ENCODE measurements at places on chromosomes 4 and X. TPM values are rescaled to one million over a fixed set of nuclear protein-coding genes. Genes with fewer than 3 reads are reported as not detected.

The SORCS2 gene
- total RNA-seq: 0.49 TPM

The EIF1AX gene
- total RNA-seq: 36.3 TPM

The CT45A2 gene
- total RNA-seq: not detected

The TEC gene
- 2.4 TPM for total RNA-seq

The RRH gene
- not detected for total RNA-seq

The SOWAHD gene
- total RNA-seq: 0.49 TPM

The FHDC1 gene
- 0.65 TPM for total RNA-seq

The TCEAL2 gene
- 0.73 TPM for total RNA-seq

The FHIP1A gene
- total RNA-seq: 0.85 TPM

The CXCL3 gene
- total RNA-seq: 5.2 TPM

The RS1 gene
- total RNA-seq: not detected

The BBS12 gene
- 6.2 TPM for total RNA-seq

The HSD17B13 gene
- total RNA-seq: not detected

The UCP1 gene
- total RNA-seq: not detected

The HNRNPD gene
- 16.5 TPM for total RNA-seq

The KCNIP4 gene
- total RNA-seq: not detected

The NUP62CL gene
- total RNA-seq: 0.16 TPM

The CSAG1 gene
- total RNA-seq: not detected

The GPR34 gene
- not detected for total RNA-seq

The FAM156B gene
- 24.5 TPM for total RNA-seq

The CLDN34 gene
- total RNA-seq: not detected

The F8A2 gene
- total RNA-seq: not detected

The MFAP3L gene
- 6.5 TPM for total RNA-seq

The MAP3K15 gene
- total RNA-seq: not detected

The SPP1 gene
- total RNA-seq: 22.7 TPM

The RAI2 gene
- total RNA-seq: not detected

The TRPC5OS gene
- not detected for total RNA-seq

The MAP7D2 gene
- 0.16 TPM for total RNA-seq

All from hair follicle dermal papilla cell (primary cell).